ENCODE measurements at places on chromosomes 7 and 10. TPM values are rescaled to one million over a fixed set of nuclear protein-coding genes. Genes with fewer than 3 reads are reported as not detected.

DNA sequence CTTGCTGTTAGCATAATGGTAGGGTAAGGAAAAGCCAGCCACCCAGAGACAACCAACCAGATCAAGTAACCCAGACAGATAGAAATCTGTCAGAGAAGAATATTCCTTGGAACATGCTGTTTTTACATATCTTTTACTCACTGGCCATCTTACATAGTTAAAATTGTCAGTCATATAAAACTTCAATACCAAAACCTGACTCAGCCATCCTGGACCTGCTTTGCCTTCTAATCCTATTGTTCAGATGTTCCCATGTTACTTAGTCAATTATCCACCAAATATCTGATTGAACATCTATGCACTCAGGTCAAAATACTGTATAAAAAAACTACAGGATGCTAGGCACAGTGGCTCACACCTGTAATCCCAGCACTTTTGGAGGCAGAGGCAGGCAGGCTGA, 466.5 kb upstream of the NRP1 start:
- no peak for DNase-seq

The LRRTM3 gene
- not detected for total RNA-seq

- no peak for DNase-seq
These were observed 90.5 kb downstream of the SGMS1 start for GRCh38 chr10:50533296-50533695.

The CALHM3 gene
- 0.27 TPM for total RNA-seq

The PLXDC2 gene
- 38.0 TPM for total RNA-seq

GRCh38 chr10:7763929-7764328, 23.9 kb downstream of the KIN start:
- DNase-seq, result peak; percentile 49

All from hematopoietic multipotent progenitor cell (in vitro differentiated cells).